ENCODE measurements at places on chromosomes 4 and X. TPM values are rescaled to one million over a fixed set of nuclear protein-coding genes. Genes with fewer than 3 reads are reported as not detected.

- H3K27me3 ChIP-seq: no peaks in the 10 kb centered on the region
- H3K36me3 ChIP-seq: no peaks in the 10 kb centered on the region
- no peak overlapping the region for H3K27ac ChIP-seq
- DNase-seq: no peak
- no peaks in the 10 kb centered on the region for H3K4me1 ChIP-seq
- H3K4me3 ChIP-seq: no peak overlapping the region
These were observed 1499.3 kb downstream of the PCDH7 start for GRCh38 chr4:32219306-32220075.

GRCh38 chr4:67616478-67616877 lies 58.0 kb downstream of the STAP1 start:
- DNase-seq: no peak
- no peaks in the 10 kb centered on the region for H3K4me1 ChIP-seq
- no peak overlapping the region for H3K4me3 ChIP-seq

The YTHDC1 gene
- total RNA-seq: 328 TPM

DNA sequence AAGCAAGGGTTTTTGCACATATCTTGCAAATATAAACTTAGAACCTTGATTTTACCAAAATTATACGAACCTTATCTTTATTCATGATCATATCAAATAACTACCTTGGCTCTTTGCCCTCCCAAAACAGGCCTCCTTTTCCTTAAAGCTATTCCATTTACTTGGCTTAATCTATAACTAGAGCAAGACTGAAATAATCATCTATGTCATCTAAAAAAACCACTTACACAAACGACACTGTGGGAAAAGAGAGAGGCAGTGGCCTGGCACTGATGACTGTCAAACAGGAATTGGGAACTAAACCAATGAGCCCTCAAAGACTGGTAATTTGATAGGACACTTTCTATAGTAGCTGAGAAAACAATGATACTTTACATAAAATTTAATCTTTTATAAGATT lies 11.7 kb upstream of the PTPN13 start:
- no peaks in the 10 kb centered on the region for H3K27me3 ChIP-seq
- H3K36me3 ChIP-seq: no peaks in the 10 kb centered on the region
- DNase-seq: no peak
- H3K4me3 ChIP-seq: no peak overlapping the region
- no peak overlapping the region for H3K27ac ChIP-seq

The CXCL1 gene
- total RNA-seq: not detected

DNA sequence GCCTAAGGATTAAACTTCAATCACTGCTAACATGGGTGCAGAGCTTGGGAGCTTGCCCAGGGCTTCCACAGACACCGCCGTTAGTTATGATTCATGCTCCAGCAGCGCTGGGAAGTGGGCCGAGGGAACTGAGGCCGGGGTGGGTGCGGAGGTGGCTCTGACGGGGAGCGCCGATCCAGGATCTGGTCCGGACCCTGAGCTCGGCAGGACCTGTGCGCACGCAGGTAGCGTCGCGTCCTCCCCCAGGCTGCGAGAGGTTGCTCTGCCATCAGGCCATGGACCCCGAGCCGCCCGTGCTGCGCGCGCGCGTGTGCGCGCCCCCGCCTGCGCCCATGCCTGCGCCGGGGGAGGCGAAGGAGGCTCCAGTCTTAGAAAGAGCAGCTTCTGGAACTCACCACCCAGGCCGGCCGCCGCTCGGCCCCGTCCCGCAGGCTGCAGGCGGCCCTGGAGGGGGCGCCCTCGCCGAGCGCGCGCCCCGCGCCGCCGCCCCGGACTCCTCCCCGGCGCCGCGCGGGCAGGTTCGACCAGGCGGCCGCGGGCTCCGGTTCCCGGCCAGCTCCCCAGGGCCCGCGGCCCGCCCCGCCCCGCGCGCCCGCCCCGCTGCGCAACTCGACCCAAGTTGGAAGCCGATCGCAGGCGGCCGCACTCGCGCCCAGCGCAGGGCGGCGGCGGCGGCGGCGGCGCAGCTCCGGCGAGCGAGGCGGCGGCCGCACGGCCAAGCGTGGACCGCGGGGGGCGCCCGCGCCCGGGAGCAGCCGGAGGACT lies 732 bp upstream of the ADRA2C start:
- no peaks in the 10 kb centered on the region for H3K36me3 ChIP-seq
- no peak overlapping the region for H3K4me3 ChIP-seq
- H3K4me1 ChIP-seq: no peaks in the 10 kb centered on the region
- H3K27ac ChIP-seq: no peak overlapping the region
- no peaks in the 10 kb centered on the region for H3K27me3 ChIP-seq
- DNase-seq: no peak

GRCh38 chrX:38126179-38126578 lies 94.5 kb downstream of the SRPX start:
- H3K4me1 ChIP-seq: no peaks in the 10 kb centered on the region
- H3K4me3 ChIP-seq: no peak overlapping the region
- no peaks in the 10 kb centered on the region for H3K27me3 ChIP-seq
- H3K27ac ChIP-seq: no peak overlapping the region
- H3K36me3 ChIP-seq: no peaks in the 10 kb centered on the region

The ZNF41 gene
- total RNA-seq: 9.3 TPM

The UGT2B10 gene
- total RNA-seq: not detected

DNA sequence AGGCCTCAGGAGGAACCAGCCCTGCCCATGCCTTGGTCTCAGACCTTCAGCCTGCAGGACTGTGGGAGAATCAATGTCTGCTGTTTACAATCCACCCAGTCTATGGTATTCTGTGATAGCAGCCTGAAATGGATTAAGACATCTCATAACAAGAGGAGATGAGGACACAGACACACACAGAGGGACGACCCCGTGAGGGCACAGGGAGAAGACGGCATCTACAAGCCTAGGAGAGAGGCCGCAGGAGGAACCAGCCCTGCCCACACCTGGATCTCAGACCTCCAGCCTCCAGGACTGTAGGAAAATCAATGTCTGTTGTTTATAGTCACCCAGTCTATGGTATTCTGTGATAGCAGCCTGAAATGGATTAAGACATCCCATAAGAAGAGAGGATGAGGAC lies 3.3 kb downstream of the SLC25A6 start:
- no peak overlapping the region for H3K4me3 ChIP-seq
- H3K27ac ChIP-seq: no peak overlapping the region

DNA sequence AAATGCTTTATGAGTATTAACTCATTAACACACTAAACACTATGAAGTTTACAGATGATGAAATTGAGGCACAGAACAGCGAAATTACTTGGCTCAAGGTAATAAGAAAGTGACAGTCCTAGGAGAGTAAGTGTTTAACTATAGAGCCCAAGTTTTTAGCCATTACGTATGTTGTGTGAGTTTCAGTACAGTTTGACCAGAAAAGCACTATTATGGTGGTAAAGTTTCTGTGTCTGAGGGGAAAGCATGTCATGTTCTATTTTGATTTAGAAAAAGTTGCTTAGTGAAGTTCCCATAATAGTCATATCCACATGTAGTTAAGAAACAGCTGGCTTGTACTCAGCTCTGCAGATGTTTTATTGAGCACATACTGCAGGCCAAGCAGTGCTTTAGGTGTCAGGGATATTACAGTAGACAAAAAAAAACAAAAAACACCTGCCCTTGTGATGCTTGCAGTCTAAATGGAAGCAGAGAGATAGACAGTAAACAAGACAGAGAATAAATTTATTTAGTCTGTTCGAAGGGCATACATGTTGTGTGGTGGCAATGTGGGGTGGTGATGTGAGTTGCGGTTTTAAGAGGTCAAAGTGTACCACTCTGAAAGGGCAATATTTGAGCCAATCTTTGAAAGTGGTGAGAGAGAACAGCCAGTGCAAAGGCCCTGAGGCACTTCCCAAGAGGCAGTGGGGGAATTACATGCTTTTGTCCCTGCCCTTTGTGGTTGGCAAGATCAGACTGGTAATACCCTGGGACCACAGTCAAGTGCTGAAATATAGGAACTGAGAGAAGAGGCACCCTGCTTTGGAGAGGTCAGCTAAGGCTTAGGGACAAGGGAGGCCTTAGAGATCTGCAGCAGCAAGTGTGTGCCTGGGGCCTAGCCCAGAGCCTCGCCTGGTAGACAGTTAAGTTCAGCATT lies 6.2 kb downstream of the TMEM131L start:
- peaks cover 75% of the 10 kb centered on the region for H3K4me1 ChIP-seq
- H3K4me3 ChIP-seq: peak overlapping the region; percentile 76

GRCh38 chr4:53186714-53187358 lies 179.0 kb downstream of the SCFD2 start:
- H3K36me3 ChIP-seq: no peaks in the 10 kb centered on the region
- no peak overlapping the region for H3K4me3 ChIP-seq
- no peaks in the 10 kb centered on the region for H3K27me3 ChIP-seq

The HGFAC gene
- not detected for total RNA-seq

- DNase-seq: no peak
- no peaks in the 10 kb centered on the region for H3K27me3 ChIP-seq
- no peak overlapping the region for H3K27ac ChIP-seq
- no peak overlapping the region for H3K4me3 ChIP-seq
These were observed 192.8 kb downstream of the DCTD start for GRCh38 chr4:182724414-182724813.

DNA sequence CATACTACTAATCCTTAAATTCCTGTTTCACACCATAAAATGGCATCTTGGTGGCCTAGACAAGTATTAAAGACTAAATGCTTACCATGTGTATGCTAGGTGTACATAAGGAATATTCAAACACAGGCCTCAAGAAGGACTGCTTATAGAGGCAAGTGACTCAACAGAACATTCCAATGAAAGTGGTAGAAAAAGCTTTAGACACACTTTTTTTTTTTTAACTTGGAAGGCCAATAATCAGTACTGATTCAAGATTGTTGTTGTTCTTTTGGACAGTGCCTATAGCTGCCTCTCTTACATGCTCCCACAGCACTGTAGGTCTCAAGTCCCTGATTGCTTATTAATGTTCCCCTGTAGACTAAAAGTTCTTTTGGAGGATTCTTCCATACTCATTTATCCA lies 77.6 kb downstream of the FBXL5 start:
- no peak overlapping the region for H3K27ac ChIP-seq
- no peak for DNase-seq
- no peaks in the 10 kb centered on the region for H3K27me3 ChIP-seq
- H3K36me3 ChIP-seq: no peaks in the 10 kb centered on the region

The ARHGEF38 gene
- not detected for total RNA-seq

DNA sequence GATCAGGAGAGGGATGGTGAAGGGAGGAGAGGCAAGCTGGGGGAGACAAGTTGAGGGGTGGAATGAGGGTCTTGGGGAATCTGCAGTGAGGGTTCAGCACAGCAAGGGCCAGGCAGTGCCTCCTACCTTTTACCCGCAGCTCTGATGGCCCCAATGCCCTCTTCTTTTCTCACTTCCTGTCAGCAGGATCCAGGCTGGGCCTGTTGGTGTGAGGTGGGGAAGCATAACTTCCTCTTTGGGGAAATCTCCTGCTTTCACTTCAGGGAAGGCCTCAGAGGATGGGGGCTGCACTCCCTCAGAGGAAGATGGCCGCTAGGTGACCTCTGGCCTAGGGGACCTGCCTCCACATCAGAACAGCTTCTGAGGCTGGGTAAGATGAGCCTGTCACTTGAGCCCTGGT lies 36.5 kb downstream of the EFNB1 start:
- DNase-seq: no peak
- H3K36me3 ChIP-seq: no peaks in the 10 kb centered on the region
- no peaks in the 10 kb centered on the region for H3K4me1 ChIP-seq
- H3K4me3 ChIP-seq: no peak overlapping the region
- H3K27me3 ChIP-seq: no peaks in the 10 kb centered on the region

The MAGEE2 gene
- total RNA-seq: not detected

DNA sequence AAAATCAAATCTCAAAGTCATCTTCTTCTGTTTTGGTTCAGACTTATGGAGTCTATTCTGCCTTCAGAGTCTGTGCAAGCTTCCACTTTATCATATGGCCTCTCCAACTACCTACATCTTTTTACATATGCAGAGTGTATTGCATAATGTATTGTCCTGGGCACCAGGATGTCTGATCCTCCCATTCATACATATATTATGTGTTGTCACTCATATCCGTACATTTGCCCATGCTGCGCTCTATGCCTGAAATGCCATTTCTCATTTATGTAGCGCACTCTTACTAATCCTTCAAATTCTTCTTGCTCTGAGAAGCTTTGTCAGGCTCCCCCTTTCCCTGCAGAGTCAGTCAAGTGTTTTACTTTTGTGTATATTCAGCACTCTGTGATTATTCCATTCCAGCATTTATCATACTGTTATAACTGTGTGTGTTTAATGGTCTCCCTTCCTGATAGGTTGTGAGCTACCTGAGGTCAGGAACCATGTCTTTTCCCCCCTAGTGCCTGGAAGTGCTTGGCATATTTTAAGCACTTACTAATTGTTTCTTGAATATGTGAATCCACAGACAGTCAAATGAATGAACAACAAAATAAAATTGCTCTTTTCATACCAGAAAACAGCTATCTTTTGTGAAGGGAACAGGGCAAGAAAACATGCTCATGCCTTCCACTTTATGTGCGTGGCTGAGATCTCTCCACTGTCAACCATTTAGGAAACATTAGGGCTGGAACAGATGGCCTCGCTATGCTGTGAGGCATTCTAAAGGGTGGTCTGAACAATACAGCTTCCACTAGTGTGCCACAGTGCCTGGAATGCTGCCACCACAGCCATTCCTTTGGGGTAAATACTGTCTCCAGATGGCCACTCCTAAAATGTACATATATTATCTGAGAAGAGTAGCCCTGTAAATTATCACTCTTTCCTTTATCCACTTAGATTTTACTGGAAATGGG lies 81.8 kb downstream of the GLUD2 start:
- H3K27ac ChIP-seq: no peak overlapping the region
- no peak overlapping the region for H3K4me3 ChIP-seq
- no peaks in the 10 kb centered on the region for H3K36me3 ChIP-seq
- no peak for DNase-seq

GRCh38 chrX:124736553-124737270 lies 390.3 kb downstream of the SH2D1A start:
- peak; percentile 28 for DNase-seq
- no peaks in the 10 kb centered on the region for H3K36me3 ChIP-seq
- H3K27me3 ChIP-seq: peaks cover 3% of the 10 kb centered on the region
- H3K4me3 ChIP-seq: peak overlapping the region; percentile 51
- H3K4me1 ChIP-seq: no peaks in the 10 kb centered on the region

DNA sequence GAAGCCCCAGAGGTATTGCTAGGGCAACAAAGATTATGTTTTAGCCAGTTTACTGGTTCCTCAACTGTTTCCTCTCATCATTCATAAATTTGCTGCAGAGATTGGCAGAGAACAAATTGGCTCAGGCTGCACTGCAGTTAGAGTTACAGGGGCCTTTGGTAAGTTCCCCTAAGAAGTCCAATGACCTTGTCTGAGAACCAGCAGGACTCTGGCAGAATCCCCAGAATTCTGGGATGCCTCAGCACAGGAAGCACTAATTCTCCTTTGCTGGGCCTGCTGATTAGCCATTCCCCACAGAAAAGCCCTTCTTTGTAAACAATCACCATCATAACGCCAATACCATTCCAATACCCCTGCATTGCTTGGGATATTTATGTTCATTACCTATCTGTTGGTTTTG lies 151.3 kb downstream of the USP46 start:
- H3K36me3 ChIP-seq: no peaks in the 10 kb centered on the region
- no peaks in the 10 kb centered on the region for H3K27me3 ChIP-seq
- DNase-seq: no peak
- no peak overlapping the region for H3K27ac ChIP-seq
- H3K4me1 ChIP-seq: no peaks in the 10 kb centered on the region
- H3K4me3 ChIP-seq: no peak overlapping the region

The TMSB15C gene
- total RNA-seq: 3.8 TPM

The PABPC1L2B gene
- not detected for total RNA-seq

Measured in CD4-positive, CD25-positive, alpha-beta regulatory T cell (primary cell).